ENCODE measurements at places on chromosomes 1 and 21.

DNA sequence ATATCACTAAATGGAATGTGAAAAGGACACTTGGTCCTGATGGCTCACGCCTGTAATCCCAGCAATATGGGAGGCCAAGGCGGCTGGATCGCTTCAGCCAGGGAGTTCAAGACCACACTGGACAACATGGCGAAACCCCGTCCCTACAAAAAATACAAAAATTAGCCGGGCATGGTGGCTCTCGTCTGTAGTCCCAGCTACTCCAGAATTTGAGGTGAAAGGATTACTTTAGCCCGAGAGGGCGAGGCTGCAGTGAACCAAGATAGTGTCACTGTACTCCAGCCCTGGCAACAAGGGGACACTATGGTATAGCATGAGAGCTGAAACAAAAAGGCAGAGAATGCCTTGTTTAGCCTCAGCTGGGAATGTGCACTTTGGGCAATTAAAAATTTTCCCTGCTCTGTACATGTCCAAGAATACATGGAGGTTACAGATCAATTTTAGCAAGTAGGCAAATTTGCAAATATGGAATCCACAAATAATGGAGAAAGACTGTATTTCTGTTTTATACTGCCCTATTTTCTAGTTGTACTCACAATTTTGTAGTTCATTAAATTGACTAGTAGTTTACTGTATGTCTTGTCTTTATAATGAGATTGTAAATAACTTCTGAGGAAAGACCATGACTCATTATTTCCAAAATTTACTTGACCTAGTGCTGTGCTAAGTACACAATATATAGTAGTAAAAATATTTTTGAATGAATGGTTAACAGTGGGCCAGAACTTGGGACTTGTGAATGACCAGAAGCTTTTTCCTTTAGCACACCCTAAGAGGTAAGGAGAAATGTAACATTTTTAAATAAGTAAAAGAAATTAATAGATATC, 2.0 kb upstream of the ANGEL2 start:
- no peak for DNase-seq

DNA sequence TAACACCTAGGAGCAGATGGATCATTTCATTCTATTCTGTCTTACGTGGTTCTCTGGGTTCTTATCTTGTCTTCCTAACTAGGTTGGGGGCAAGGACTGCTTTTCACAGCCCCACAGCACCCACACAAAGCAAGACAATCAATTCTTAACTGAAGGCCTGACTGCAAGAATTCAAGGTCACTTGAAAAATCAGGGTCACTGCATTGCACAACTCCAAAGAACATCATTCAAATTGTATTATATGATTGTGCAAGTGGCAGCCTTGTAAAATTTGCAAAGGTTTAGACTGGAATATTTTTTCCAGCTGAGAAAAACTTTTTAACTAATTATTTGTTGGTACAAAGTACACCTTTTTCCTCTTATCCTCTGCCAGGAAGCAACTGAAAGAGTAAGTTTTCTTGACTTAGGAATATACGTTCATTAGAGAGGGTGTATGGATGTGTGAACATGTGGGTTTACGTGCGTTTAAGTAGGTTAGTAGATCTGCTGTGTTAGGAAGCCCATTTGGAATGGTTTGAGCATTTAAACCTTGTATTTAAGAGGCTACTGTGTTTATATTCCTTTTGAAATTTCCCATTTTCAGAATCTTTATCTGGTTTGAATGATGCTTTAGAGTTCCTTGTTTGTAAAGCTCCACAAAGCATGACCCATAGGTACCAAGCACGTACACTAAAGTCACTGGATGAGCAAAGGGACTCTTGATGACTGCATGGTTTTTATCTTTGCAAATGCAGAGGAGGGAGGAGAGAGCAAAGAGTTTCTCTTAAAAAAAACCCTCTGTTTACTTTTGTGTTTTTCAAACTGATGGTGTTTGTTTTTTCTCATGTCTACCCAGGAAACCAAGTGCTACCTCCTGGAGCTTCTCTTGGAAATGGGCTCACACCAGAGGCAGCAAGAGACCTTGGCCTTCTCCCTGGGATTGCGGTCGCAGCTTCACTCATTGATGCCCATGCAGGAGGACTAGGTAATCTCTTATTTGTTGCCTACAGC, 214.9 kb downstream of the FGGY start:
- no peak for DNase-seq

DNA sequence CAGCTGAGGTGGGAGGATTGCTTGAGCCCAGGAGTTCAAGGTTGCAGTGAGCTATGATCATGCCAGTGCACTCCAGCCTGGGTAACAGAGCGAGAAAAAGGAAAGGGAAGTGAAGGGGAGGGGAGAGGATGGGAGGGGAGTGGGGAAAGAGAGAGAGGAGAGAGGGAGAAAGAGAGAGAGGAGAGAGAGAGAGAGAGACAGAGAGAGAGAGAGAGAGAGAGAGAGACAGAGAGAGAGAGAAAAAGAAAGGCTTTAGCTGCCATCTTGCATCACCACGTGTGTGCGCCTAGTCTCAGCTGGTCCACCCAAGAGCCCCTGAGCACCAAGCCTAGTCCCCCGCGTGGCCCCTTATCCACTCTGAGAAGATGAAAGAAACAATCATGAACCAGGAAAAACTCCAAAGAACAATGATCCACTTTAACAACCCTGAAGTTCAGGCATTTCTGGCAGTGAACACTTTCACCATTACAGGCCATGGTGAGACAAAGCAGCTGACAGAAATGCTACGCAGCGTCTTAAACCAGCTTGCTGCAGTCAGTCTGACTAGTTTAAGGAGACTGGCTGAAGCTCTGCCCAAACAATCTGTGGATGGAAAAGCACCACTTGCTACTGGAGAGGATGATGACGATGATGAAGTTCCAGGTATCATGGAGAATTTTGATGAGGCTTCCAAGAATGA, 115.5 kb upstream of the CDC42BPA start:
- no peak for DNase-seq

DNA sequence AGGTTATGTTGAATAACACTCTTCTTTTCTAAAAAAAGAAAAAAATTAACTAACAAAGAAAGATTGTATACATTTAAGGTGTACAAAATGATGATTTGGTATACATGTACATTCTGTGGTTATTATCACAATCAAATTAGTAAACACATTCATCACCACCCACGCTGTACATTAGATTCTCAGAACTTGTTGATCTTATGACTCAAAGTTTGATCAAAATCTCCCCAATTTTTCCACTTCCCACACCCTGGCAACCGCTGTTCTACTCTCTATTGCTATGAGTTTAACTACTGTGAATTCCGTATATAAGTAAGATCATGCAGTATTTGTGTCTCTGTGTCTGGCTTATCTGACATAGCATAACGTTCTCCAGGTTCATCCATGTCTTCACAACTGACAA, 469.5 kb upstream of the CHRM3 start:
- no peak for DNase-seq

DNA sequence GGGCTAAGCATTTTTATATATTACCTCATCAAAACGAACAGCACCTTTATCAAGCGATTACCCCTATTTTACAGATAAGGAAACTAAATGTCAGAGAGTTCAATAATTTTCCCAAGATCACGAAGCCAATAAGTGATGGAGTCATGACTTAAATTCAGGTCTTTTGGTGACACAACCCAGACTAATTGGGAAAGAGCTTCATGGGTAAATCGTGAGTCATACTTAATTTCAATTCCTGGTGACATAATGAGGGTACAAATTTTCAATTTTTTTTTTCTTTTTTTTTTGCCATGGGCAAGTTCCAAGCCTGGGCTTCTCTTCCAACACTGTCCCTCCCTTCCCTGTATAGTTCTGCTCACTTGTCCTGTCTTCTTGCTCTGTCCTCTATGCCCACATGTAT, 30.1 kb upstream of the IL10 start:
- DNase-seq = no peak

- no peak for DNase-seq
Measured at GRCh38 chr1:81664341-81664740, 136.4 kb upstream of the ADGRL2 start.

- DNase-seq = no peak
Measured at GRCh38 chr1:217011097-217011496, 287.9 kb upstream of the ESRRG start.

DNA sequence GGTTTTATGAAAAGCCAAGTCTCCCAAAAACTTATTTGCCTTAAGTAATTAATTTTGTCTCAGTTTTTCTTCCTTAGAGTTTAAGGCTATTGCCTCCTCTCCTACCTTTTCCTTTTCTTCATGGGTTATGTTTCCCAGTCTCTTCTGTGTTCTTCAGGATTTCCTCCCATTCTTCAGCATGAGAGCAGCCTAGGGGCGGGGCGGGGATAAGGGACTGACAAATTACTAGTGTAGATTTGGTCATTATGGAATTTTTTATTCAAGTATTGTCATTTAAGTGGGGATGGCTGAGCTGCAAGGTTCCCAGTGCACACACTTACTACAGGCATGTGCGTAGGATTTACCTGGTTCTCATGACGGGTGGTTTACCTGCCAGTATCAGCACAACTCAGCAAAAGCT, 35.2 kb upstream of the PIGV start:
- no peak for DNase-seq

Measured in activated CD4-positive, alpha-beta T cell treated with anti-CD3 and anti-CD28 coated beads, Interleukin-2, amount 50 U/mL, for 48 hours (primary cell).